Right cardiac atrium (tissue), 5 donors: ENCODE measurements at places on chromosomes 4 and X. TPM values are rescaled to one million over a fixed set of nuclear protein-coding genes. Genes with fewer than 3 reads are reported as not detected.

FHDC1 gene
- polyA plus RNA-seq: 0.25 TPM

CD38 gene
- polyA plus RNA-seq: 3.5 TPM

TMEM154 gene
- 0.16 TPM for polyA plus RNA-seq

CRLF2 gene
- polyA plus RNA-seq: not detected

RASSF6 gene
- polyA plus RNA-seq: not detected

FAM236B gene
- polyA plus RNA-seq: not detected

TAF1 gene
- polyA plus RNA-seq: 8.6 TPM

DCAF4L1 gene
- 0.07 TPM for polyA plus RNA-seq

NRK gene
- polyA plus RNA-seq: 0.14 TPM

HOPX gene
- 159 TPM for polyA plus RNA-seq

GRCh38 chr4:80787306-80787705 lies 243.2 kb upstream of the BMP3 start:
- no peak for DNase-seq

GRCh38 chrX:103215425-103215991 lies 600 bp downstream of the BEX4 start:
- peak; percentile 82 for DNase-seq

DNA sequence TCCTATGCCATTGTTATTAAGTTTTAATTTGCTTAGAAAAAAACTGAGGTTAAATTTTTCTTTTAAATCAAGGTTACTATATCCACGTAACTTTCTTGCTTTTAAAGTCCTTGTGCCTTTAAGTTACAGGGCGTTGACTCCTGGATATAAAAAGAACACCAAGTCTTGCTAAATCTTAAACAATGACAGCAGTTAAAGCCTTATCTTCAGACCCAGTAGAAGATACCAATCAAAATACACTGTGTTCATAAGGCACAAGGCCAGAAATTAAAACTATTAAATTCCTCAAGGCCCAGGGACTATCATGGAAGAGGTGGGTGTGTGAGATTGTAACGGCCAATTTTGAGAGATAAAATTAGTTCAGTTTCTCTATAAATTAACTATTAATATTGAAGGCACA lies 60.4 kb downstream of the PAGE2 start:
- no peak for DNase-seq

- DNase-seq: peak; percentile 14
Measured at GRCh38 chrX:43949669-43950068, 23.5 kb downstream of the NDP start.

DNA sequence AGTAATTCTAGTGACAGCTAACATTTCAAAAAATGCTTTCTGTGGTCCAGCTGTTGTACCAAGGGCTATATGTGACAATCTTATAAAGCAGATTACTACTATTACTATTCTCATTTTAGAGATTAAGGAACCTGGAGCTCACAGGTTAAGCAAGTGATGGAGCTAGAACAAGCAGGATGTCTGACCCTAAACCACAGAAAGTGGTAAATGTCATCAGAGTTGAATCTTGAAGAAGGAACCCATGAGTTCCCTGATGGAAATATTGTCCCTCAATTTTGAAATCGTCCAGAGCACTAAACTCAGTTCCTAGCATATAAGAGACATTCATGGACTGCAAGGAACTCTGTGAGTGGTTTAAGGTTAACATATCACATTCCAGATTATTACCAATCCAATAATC lies 214.0 kb downstream of the APBB2 start:
- DNase-seq: no peak

GRCh38 chrX:109934935-109935334 lies 68.0 kb upstream of the TMEM164 start:
- DNase-seq: no peak

DNA sequence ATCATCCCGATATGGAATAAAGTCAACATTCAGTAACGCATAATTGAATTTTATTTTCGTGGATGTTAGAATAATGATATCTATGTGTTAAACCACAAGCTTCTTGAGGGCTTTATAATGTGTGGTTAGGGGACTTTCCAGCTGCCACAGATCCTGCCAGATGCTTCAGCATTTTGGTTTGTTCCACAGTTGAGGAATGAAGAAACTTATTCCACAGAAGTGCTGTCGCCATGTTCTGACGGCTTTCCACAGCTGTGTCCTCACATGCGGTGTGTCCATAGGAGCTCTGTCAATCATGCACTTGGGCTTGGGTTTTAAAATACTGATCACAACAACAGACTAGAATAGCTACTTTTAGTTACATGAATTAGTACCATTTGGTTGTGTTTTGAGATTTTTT lies 411.9 kb downstream of the TRIML1 start:
- DNase-seq: no peak

GRCh38 chrX:24243692-24244091 lies 70.2 kb downstream of the SUPT20HL2 start:
- no peak for DNase-seq

GRCh38 chrX:124506066-124506465 lies 159.7 kb downstream of the SH2D1A start:
- DNase-seq: no peak

- DNase-seq: no peak
Measured at GRCh38 chr4:159503236-159504008, 400.5 kb downstream of the RAPGEF2 start.

DNA sequence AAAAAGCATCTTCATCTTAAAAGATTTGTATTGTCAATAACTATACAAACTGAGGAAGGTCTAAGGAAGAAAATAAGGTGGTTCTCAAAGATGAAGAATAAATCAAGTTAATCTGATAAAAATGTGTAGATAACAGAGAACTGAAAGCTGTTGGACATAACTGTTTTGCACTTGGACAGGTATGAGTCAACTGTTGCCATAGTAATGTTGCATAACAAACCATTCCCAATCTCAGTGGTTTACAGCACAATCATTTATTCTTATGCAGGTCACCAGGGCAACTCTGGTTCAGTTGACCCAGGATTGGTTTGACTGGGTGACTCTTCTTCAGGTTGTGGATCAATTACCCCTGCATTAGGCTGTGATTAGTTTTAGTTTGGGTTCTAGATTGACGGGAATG lies 2197.7 kb downstream of the ARAP2 start:
- no peak for DNase-seq

DNA sequence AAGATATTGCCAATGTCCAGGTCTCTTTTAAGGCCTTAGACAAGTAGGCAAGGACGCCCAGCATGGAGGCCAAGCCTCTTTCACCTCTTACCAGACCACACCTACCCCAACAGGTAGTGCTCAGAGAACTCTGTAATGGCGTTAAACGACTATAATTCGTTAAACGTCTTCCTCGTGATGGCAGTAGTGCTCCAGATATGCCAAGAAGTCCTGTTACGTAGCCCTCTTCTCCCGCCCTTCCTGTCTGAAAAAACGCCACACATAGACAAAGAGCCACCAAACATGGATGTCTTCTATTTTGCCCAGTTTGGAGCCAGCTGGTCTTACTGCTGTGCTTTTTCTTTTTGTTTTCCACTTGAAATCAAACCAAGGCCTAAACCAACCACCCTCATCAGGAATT lies 190.7 kb downstream of the OR13H1 start:
- DNase-seq: peak; percentile 83

DNA sequence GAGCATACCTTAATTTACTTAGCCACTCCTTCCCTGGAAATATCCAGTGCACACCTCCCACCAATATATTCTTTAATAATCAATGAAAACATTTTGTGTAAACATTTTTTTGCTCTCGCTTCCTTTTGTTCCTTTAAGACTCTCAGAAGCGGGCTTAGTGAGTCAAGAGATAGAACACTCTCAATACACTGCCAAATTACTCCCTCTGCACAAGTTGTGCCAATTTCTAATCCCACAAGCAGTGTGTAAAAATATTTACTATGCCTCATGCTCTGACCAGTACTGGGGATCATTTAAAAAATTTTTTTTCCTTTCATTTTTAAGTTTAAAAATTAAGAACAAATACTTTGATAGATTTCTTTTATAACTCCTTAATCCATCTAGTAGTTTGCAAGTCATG lies 5.1 kb downstream of the MORF4L2 start:
- no peak for DNase-seq

DNA sequence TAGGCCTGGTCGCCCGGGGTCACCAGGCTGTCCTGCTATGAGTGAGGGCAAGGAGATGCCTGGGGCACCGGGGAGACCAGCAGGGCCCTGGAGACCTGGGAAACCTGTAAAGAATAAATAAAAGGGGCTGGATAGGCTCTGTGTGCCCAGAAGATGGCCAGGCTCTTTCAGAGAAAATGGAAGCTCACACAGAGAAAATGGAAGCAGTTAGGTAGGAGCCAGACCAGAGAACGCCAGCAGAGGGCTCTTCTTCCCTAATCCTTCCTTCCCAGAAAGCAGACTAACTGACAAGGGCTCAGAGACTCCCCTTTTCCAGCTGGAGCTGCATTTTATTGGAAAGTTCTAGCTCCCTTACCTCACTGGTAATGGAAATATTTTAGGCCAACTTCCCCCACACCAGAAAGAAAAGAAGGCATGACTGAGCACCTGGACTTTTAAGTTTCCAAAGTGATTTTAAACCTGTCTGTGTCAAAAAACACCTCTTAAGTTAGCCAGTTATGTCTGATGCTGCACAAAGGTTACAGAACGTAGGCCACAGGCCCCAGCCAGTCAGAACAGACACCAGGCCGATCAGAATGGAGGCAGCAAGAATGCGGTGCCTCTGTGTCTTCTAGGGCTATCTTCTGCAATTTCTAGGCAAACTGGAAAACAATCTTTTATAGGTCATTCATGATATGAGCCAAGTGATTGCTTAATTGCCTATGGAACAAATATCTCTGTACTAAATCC lies 74.0 kb downstream of the ATG4A start:
- DNase-seq: peak; percentile 52

DNA sequence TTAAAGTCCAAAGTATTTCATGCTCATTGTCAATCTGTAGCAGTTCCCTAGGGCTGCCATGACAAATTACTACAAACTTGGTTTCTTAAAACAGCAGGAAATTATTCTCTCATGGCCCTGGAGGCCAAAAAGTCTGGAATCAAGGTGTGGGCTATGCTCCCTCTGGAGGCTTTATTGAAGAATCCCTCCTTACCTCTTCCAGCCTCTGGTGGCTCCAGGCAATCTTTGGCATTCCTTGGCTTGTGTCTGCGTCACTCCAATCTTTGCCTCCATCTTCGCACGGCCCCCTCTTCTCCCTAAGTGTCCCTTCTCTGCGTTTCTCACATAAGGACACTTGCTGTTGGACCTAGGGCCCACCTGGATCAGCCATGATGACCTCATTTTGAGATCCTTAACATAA lies 170.4 kb downstream of the SMIM20 start:
- DNase-seq: no peak

- no peak for DNase-seq
Measured at GRCh38 chrX:28922106-28922505, 334.9 kb downstream of the IL1RAPL1 start.

GRCh38 chrX:119763181-119763580 lies 4.8 kb downstream of the SOWAHD start:
- DNase-seq: no peak

GRCh38 chr4:159006202-159006601 lies 96.7 kb upstream of the RAPGEF2 start:
- no peak for DNase-seq

DNA sequence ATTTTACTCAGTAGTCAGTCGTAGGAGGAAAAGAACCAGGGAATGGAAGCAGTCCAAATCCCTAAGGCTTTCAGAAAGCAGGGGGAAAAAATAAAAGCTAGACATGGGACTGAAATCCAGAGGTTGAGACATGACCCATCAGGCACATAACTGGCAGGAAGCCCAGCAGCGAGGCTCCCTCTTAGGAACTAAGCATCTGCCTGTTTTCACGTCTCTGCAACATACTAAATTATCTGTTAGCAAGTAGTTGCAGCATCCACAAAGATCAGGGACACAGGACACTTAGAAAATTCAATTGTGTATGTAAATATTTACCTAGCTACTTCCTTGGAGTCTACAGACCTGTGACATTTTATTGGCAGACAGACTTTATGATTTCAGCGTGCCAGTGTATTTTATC lies 118.0 kb upstream of the EDNRA start:
- DNase-seq: peak; percentile 86

DNA sequence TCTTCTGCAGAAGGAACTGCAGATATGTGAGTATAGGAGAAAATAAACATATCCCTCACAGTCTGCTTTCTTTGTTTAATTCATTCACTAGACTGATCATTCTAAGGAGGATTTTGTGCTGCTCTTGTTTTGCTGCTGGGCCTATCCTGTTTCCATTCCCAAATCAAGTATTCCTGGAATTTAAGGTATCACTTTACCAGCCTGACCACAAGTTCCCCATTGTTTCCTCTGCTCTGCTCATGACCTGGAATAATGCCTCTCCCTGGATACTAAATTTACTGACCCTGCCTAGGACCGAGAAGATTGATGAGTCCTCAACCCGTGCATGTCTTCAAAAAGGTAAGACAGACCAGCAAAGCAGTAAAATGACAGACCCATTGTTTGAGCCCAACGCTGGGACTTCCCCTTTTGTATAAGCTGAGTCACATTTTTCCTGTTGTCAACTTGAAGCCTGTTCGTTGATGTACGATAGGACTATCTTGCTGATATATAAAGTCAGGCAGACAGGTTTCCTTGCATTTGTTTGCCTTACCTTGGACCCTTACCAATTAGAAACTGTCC lies 85.5 kb upstream of the TET2 start:
- DNase-seq: no peak

GRCh38 chr4:54585321-54586000 lies 72.3 kb upstream of the KIT start:
- no peak for DNase-seq

GRCh38 chrX:43559644-43560043 lies 96.5 kb upstream of the MAOA start:
- DNase-seq: no peak

- no peak for DNase-seq
Measured at GRCh38 chr4:76997532-76997931, 48.0 kb downstream of the SEPTIN11 start.

GRCh38 chr4:94890579-94890978 lies 132.8 kb downstream of the BMPR1B start:
- DNase-seq: no peak

DNA sequence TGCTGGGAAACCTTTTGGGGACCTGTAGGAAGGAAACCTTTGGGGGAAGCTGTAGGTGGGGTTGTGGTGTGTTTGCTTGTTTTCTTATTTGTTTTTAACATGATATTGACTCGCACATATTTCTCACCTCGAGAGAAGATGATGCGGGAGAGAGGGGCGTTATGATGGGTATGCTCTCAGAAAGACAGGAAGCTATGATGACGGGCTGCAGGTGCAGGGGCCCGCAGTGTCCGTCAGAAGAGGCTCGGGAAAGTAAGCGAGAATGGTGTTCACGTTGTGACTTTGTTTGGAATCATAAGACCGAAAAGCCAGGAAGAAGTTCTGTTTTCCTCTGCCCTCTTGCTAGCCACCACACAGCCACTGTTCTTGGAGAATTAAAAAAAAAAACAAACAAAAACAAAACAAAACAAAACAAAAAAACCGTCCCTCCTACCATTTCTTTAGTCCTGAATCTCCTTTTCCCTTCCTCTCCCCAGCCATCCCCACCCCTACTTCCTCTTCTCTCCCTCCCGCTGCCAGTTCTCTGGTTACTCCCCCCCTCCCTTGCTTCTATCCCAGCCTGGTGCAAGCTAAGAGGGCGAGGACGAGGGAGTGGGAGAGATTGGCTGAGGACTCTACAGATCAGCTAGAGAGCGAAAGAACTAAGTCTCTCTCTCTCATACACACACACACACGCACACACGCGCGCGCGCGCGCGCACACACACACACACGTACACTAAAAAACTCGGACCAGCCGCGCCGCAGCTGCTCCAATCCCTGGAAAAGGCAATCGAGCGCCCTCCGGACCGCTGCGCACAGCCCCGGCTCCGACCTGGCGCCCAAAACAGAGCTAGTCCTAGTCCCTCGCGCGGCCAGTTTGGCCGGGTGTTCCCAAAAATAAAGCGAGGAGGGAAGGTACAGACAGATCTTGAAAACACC lies at the start of gene BMP3:
Gene BMP3, plus strand, starts transcription at position 648 of the 920 bp plus-strand sequence. CDS start 577 bp downstream, outside the sequence.
- peak; percentile 53 for DNase-seq

- no peak for DNase-seq
Measured at GRCh38 chr4:83947830-83948193, 411.9 kb downstream of the GPAT3 start.
